Kidney epithelial cell (primary cell): ENCODE measurements at places on chromosomes 16 and 17.

GRCh38 chr16:77869997-77870813, 81.8 kb downstream of the VAT1L start:
- no peak for DNase-seq

- DNase-seq = no peak
Measured at GRCh38 chr17:27807567-27808470, 7.5 kb upstream of the NOS2 start.

- no peak for DNase-seq
Measured at GRCh38 chr16:80982646-80983045, 24.0 kb downstream of the CMC2 start.

GRCh38 chr16:54049591-54050458, 236.8 kb downstream of the IRX3 start:
- DNase-seq = no peak

GRCh38 chr17:3896108-3896967, 3.5 kb upstream of the CAMKK1 start:
- no peak for DNase-seq

- no peak for DNase-seq
Measured at GRCh38 chr16:4488499-4488967, 12.3 kb downstream of the HMOX2 start.

DNA sequence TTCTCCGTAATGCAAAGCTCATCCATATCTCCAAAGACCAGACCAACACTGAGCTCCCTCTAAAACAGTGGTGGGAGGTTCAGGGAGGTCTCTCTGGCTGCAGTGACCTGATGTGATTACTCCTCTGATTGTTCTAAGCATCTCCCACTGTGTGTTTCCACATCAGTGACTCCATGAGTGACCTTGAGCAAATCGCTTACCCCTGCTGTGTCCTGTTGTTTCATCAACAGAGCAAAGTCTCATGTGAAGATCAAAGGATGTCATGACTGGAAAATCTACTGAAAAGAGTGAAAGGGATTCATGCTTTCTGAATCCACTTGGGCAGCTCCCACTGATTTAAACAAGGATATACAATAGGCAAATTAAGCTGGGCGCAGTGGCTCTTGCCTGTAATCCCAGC, 352.9 kb downstream of the TMEM114 start:
- DNase-seq = no peak

GRCh38 chr17:36545077-36545464, 352 bp downstream of the GGNBP2 start:
- DNase-seq = no peak

- DNase-seq = no peak
Measured at GRCh38 chr17:2191785-2192184, 111.8 kb downstream of the SMG6 start.

- DNase-seq = no peak
Measured at GRCh38 chr16:80573700-80574120, 32.9 kb downstream of the DYNLRB2 start.

DNA sequence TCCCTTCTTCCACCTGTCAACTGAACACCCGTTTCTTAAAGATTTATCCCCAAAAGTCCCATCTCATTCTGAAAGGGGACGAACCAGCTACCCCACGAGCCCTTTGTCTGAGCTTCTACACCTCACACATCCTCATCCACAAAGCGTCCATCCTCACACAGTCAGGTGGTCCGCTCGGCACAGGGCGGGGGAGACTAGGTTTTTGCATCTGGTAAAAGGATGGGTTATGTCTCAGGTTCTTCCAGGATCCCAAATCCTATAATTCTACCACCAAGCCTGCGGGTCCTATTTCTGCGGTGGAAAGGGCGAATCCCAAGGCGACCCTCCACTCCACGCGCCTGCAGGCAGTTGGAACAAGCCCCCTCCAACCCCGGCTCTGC, 458 bp downstream of the GFOD2 start:
- DNase-seq = no peak

- DNase-seq = no peak
Measured at GRCh38 chr16:15483857-15484256, 49.5 kb downstream of the BMERB1 start.

DNA sequence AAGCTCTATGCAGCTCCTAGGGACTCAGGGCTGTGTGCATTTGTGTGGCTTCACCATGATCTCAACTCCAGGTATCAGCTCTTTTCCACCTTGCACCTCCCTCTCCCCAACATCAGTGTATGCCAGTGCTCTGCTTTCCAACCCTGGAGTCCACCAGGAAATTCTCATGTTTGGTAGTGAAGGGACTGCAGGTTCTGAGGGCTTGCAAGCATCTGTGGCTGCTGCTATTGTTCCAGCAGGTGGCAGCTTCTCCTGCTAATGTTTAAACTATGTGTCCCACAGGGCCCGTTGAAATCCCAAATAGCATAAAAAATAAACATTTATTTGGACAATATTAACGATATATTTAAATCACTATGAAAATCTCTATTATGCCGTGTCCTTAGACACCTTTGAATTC, 82.0 kb downstream of the RGS9 start:
- DNase-seq = no peak
